Right lobe of liver (tissue), 6 donors: ENCODE measurements at places on chromosomes 3 and 15.

DNA sequence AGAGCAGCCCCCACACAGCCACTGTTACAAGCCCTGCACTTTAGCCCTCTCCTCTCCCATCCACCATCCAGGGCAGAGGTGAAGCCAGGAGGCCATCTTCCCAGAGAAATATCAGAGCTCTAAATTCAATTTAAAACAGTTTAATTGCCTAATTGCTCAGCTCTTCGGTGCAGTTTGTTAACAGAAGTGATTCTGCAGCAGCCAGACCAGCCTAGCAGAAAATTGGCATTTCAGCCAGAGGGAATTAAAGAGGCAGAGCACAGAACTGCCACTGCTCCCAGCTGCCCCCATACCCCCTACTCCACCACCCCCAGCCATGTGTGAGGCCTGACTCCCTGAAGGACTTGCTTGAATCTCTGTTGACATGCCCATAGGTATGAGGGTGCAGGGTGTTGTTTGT, 38.5 kb downstream of the TPRA1 start:
- DNase-seq, result no peak
- H3K36me3 ChIP-seq, result no peaks in the 10 kb centered on the region

DNA sequence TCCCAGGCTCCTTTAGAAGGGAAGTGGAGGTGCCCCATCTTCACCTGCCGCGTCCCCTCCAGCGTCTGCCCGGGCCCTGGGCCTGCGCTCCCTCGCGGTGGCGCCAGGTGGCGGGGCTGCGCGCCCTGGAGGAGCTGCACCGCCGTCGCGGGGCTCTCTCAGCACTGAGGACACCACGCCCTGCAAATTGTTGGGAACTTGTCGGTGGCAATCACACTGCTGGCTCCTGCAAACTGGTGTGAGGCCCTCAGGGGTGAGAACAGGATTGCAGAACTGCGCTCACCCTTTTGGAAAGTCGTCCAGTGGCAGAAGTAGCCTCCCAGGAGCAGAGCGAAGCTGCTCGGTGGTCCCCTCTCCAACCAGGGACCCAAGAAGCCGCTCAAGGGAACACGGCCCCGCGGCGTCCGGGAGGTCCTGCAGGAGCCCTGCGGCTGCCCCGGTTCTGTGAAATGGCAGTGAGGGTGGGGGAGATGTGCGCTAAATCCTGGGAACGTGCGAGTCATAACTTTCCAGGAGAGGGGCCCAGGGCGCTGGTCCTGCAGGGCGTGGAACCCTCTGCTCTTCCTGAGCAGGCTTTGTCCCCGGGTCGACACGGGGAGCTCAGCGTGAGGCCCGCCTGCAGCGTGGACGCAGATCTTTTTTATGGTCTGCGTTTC, 995 bp upstream of the LRRK1 start:
- no peak overlapping the region for H3K27ac ChIP-seq
- H3K36me3 ChIP-seq, result no peaks in the 10 kb centered on the region
- peak overlapping the region; percentile 46 for H3K4me3 ChIP-seq
- no peaks in the 10 kb centered on the region for H3K4me1 ChIP-seq

- H3K4me3 ChIP-seq, result no peak overlapping the region
- H3K36me3 ChIP-seq, result no peaks in the 10 kb centered on the region
- H3K4me1 ChIP-seq, result no peaks in the 10 kb centered on the region
- no peaks in the 10 kb centered on the region for H3K27me3 ChIP-seq
- H3K27ac ChIP-seq, result no peak overlapping the region
- DNase-seq, result peak; percentile 55
Observed at GRCh38 chr15:83380682-83381081, 66.5 kb upstream of the SH3GL3 start.

GRCh38 chr3:194062830-194063229, 73.1 kb upstream of the HES1 start:
- H3K27me3 ChIP-seq, result no peaks in the 10 kb centered on the region
- no peaks in the 10 kb centered on the region for H3K36me3 ChIP-seq
- H3K27ac ChIP-seq, result no peak overlapping the region
- peaks cover 14% of the 10 kb centered on the region for H3K4me1 ChIP-seq
- H3K4me3 ChIP-seq, result no peak overlapping the region
- no peak for DNase-seq

GRCh38 chr3:146712806-146713205, 107.7 kb upstream of the PLSCR5 start:
- no peaks in the 10 kb centered on the region for H3K27me3 ChIP-seq
- no peak overlapping the region for H3K27ac ChIP-seq
- no peaks in the 10 kb centered on the region for H3K4me1 ChIP-seq
- DNase-seq, result no peak

DNA sequence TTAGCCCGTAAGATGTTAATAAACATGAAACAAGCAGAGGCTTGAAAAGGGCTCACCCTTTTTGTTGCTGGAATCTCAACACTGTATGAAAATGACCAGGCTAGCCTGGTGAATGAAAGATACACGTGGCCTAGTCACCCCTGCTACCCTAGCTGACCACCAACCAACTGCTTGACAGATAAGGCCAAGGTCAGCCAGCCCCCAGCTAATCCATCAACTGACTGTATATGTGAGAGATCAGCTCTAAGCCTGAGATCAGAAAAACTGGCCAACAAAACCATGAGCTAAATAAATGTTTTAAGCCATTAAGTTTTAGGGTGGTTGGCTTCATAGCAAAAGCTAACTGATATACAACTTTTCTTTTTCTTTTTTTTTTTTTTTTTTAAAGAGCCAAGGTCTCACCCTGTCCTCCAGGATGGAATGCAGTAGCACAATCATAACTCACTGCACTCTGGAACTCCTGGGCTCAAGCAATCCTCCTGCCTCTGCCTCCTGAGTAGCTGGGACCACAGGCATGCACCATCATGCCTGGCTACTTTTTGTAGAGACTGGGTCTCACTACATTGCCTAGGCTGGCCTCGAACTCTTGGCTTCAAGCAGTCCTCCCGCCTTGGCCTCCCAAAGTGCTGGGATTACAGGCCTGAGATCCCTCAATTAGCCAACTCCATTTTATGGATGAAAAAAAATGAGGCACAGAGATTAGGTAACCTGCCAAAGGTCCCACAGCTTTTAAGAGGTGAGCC, 34.6 kb downstream of the SH3BP5 start:
- no peak overlapping the region for H3K4me3 ChIP-seq
- H3K27ac ChIP-seq, result no peak overlapping the region
- no peaks in the 10 kb centered on the region for H3K4me1 ChIP-seq
- H3K27me3 ChIP-seq, result no peaks in the 10 kb centered on the region
- H3K36me3 ChIP-seq, result no peaks in the 10 kb centered on the region

GRCh38 chr3:65632414-65632813, 406.3 kb downstream of the MAGI1 start:
- H3K27me3 ChIP-seq, result no peaks in the 10 kb centered on the region
- H3K4me3 ChIP-seq, result no peak overlapping the region
- no peaks in the 10 kb centered on the region for H3K36me3 ChIP-seq
- no peak overlapping the region for H3K27ac ChIP-seq

DNA sequence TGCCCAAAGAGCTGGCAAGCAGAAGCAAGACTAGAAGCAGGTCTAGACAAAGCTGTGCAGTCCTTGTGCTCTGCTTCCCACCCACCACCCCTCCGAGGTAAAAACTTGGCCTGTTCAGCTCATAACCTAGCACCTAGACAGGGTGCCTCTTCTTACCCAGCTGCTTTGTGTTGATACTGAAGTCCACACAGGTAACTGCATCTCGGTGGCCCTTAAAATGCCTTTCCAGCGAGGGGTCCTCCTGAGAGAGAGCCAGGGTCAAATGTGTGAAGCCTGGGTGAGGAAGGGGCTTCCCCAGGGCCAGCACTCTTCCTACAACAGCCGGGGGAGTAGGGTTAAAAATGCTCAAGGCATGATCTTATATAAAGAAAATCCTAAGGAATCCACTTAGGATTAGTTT, 3.4 kb downstream of the POC1A start:
- H3K4me1 ChIP-seq, result peaks cover 3% of the 10 kb centered on the region
- H3K36me3 ChIP-seq, result peaks cover 9% of the 10 kb centered on the region
- no peak overlapping the region for H3K27ac ChIP-seq
- DNase-seq, result no peak
- no peak overlapping the region for H3K4me3 ChIP-seq

DNA sequence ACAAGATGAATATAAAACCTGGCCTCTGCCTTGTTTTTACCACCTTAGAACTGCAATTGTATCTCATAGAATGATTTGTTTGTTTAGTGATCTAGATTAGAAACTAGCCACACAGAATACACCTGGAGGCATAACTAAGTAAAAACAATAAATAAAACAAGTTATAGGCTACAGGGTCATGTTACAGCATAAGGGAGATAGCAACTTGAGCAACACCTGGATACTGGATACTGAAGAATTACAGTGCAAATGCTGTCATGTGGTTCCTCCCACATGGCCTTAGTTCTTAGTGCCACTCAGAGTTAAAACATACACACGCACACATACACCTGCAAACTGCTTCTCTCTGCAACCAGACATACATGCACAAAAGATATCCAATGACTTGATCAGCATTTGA, 563.4 kb upstream of the DPPA4 start:
- no peaks in the 10 kb centered on the region for H3K27me3 ChIP-seq
- no peaks in the 10 kb centered on the region for H3K4me1 ChIP-seq
- no peaks in the 10 kb centered on the region for H3K36me3 ChIP-seq
- DNase-seq, result no peak
- H3K27ac ChIP-seq, result no peak overlapping the region

DNA sequence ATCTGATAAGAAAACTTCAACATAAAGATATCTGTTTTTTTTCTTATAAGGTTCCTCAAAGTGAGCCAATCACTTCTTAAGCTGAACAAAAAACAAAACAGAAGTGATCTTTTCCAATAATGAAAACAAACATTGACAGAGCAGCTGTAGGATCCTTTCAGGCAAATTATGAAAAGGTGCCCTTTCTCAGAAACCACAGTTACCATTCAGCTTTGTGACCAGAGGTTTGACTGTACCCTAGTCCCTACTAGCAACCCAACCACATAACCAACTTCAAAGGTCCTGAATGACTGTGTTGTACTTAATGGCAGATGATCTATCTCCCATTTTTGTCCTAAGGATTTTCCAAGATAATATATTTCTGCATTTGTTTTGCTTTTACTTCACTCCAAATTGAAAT, 39.4 kb upstream of the CCR2 start:
- no peak overlapping the region for H3K27ac ChIP-seq
- H3K4me3 ChIP-seq, result no peak overlapping the region
- no peaks in the 10 kb centered on the region for H3K4me1 ChIP-seq
- H3K36me3 ChIP-seq, result no peaks in the 10 kb centered on the region
